ENCODE measurements at places on chromosomes 11 and 22.

GRCh38 chr11:21285104-21285503, 615.7 kb downstream of the NELL1 start:
- no peak for DNase-seq

- DNase-seq: no peak
Measured at GRCh38 chr11:8063324-8063723, 17.7 kb upstream of the TUB start.

DNA sequence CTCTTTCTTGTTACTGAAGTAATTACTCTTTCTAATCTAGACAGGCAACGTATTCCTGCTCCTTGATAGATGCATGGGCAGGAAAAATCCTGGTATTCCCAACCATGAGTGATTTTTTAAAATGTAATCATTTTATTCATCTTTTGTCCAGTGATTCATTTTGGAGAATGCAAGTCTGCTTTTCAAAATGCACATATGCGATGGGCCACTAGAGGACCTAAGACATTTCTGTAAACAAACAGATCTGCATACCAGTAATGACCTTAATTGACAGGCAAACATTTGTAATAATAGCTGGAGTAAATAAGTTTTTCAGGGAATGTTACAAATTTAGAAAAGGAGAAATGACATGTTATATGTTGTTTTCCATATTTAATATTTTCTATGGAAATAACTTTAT, 1167.6 kb downstream of the JRKL start:
- DNase-seq: no peak

- no peak for DNase-seq
Measured at GRCh38 chr11:37947821-37948220, 1349.8 kb upstream of the RAG2 start.

- DNase-seq: no peak
Measured at GRCh38 chr11:30741039-30741550, 154.9 kb upstream of the MPPED2 start.

Data from NCI-H1092 (cell line).